ENCODE measurements at places on chromosomes 16 and 17. TPM values are rescaled to one million over a fixed set of nuclear protein-coding genes. Genes with fewer than 3 reads are reported as not detected.

GRCh38 chr17:74146196-74146595, 57.3 kb upstream of the RPL38 start:
- no peak for DNase-seq

- no peak for DNase-seq
Observed at GRCh38 chr17:14197057-14197456, 39.6 kb downstream of the CDRT15 start.

DNA sequence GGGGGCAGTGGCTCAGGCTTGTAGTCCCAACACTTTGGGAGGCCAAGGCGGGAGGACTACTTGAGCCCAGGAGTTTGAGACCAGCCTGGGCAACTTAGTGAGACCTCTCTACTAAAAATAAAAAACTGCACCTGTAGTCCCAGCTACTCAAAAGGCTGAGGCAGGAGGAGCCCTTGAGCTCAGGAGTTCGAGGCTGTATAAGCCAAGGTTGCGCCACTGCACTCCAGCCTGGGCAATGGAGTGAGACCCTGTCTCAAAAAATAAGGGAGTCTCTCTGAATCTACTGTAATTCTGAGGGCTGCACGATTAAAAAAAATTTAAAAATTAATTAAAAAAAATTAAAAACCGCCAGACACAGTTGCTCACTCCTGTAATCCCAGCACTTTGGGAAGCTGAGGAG, 3.9 kb downstream of the COIL start:
- no peak for DNase-seq

The RANBP10 gene
- total RNA-seq = 22.5 TPM
